ENCODE measurements at places on chromosomes 12 and 14.

GRCh38 chr12:20187456-20187855, 180.9 kb upstream of the PDE3A start:
- DNase-seq, result no peak

DNA sequence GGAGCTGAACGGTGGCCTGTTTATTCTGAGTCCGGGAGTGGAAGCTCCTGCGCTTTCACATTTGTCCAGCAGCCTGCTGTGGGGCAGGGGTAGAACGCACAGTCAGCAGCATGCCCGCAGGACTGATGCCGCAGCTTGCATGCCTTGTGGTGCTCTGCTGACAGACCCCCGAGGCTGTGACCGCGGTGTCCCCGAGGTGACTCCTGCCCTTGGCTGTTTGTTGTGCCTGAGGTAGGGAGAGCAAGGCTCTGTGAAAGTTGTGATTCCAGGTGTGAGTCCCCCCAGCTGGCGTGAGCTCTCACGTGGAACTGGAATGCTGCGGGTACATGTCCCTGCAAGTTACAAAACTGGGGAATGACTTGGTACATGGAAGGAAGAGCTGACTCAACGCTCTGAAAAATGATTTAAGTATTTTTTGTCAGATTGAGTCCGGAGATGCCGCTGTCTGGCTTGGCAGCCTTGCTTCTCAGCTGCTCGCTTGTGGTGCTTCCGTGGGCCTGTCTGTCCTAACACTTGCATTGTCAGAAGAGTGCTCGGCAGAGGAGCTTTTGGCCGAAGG, 18.1 kb downstream of the MLXIP start:
- no peak for DNase-seq

- DNase-seq, result no peak
Measured at GRCh38 chr14:50020184-50020583, 96.2 kb downstream of the VCPKMT start.

GRCh38 chr14:21999402-21999801, 325.8 kb upstream of the OR4E1 start:
- no peak for DNase-seq

GRCh38 chr12:94593822-94594442, 56.4 kb downstream of the TMCC3 start:
- DNase-seq, result no peak

DNA sequence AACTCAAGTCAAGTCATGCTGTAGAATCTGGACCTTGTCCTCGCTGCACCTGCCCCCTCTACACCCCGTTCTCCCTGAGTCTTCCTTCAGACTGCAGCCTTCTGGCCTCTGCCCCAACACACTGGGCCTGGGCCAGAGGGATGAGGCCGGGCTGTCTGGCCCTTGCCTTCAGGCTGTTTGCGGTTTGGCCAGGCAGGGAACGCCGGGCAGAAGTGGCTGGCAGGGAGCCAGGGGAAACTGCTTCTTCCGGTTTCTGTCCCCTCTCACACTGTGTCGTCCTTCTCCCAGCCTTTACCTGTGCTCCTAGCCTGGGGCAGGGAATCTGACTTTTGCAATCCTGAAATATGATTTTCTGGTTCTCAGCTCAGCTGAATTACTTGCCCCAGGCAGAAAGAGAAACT, 13.5 kb downstream of the DGLUCY start:
- DNase-seq, result no peak

DNA sequence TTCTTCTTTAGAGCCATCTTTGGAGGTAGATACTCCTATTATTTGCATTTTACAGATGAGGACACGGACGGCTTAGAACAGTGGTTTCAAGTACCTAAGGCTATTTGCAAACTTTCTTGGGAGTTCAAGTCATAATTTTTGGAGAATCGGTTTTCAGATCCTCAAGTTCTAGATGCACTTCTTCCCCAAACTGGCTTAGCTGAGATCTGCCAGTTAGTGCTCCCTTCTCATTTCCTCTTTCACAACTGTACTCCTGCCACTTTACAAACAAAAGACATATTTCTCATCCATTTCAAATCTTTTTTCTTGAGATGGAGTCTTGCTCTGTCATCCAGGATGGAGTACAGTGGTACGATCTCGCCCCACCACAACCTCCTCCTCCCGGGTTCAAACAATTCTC, 77.3 kb downstream of the HELB start:
- no peak for DNase-seq

Measured in amniotic stem cell (primary cell).